ENCODE measurements at places on chromosomes 2 and 18. TPM values are rescaled to one million over a fixed set of nuclear protein-coding genes. Genes with fewer than 3 reads are reported as not detected.

GALNT5 gene
- total RNA-seq, result 7.6 TPM

SKOR2 gene
- total RNA-seq, result not detected

GCC2 gene
- 13.2 TPM for total RNA-seq

PRKAG3 gene
- total RNA-seq, result 0.40 TPM

CAPN14 gene
- not detected for total RNA-seq

TMEM247 gene
- not detected for total RNA-seq

CPS1 gene
- 23.7 TPM for total RNA-seq

CCDC148 gene
- under 0.01 TPM for total RNA-seq

RGPD5 gene
- total RNA-seq, result 8.1 TPM

KLHL41 gene
- total RNA-seq, result 0.13 TPM

MTCL1 gene
- total RNA-seq, result 15.1 TPM

RND3 gene
- total RNA-seq, result 63.7 TPM

PLCD4 gene
- total RNA-seq, result 9.3 TPM

RBM45 gene
- 11.0 TPM for total RNA-seq

ANKRD30BL gene
- not detected for total RNA-seq

VIT gene
- 0.39 TPM for total RNA-seq

INHBB gene
- total RNA-seq, result 0.32 TPM

HOXD10 gene
- total RNA-seq, result not detected

RFTN2 gene
- 4.5 TPM for total RNA-seq

CNTNAP5 gene
- not detected for total RNA-seq

CMPK2 gene
- 4.7 TPM for total RNA-seq

NFATC1 gene
- total RNA-seq, result 7.6 TPM

MERTK gene
- 2.7 TPM for total RNA-seq

HOXD8 gene
- total RNA-seq, result not detected

PDCD1 gene
- total RNA-seq, result not detected

SP140 gene
- 0.39 TPM for total RNA-seq

ABCA12 gene
- total RNA-seq, result under 0.01 TPM

QPCT gene
- total RNA-seq, result 24.2 TPM

PLEK gene
- total RNA-seq, result not detected

CYP27C1 gene
- 0.48 TPM for total RNA-seq

TCF4 gene
- 51.3 TPM for total RNA-seq

AFF3 gene
- total RNA-seq, result 5.7 TPM

SLC4A1AP gene
- total RNA-seq, result 22.4 TPM

CD226 gene
- 1.4 TPM for total RNA-seq

CRYBA2 gene
- not detected for total RNA-seq
